ENCODE measurements at places on chromosomes 3 and 15.
A peak's percentile ranks its signal among the peaks of the same experiment; 100 is the strongest.

DNA sequence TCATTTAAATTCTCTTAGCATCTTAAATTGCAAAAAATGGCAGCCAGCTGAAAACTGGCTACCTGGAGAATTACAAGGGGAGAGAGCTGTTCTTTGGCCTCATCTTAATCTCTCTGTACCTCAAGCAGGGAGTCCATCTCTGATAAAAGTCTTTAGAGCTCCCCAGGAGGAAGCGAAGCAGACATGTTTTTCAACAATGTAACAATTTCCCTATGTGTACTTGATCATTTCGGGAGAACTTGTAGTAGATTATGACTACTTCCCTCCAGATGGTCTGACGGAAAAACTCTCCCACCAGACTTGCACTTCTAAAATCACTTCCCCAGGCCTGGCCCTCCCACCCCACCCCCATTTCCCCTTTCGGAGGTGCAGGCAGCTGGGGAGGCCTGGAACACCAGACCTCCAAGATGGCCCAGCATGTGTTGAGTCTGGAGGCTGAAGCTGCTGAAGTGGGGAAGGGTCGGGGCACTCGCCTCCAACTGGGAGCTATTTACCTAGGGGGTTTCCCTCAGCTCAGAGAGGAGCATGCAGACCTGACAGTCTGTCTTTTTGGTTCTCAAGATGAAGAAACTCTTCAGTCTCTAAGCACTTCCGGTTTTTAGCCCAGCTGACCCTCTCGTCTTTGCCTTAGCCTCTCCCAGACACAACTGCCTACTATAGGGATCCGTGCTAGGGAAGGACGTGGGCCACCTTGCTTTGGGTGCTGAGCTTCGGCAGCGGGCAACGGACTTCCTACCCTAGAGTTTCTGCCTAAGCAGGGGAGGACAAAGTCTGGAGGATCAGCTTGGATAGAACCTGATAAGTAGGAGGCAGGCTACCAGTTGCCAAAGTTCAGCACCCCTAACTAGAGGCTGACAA is 164.0 kb upstream of the TBL1XR1 start:
- no peak for ATAC-seq

DNA sequence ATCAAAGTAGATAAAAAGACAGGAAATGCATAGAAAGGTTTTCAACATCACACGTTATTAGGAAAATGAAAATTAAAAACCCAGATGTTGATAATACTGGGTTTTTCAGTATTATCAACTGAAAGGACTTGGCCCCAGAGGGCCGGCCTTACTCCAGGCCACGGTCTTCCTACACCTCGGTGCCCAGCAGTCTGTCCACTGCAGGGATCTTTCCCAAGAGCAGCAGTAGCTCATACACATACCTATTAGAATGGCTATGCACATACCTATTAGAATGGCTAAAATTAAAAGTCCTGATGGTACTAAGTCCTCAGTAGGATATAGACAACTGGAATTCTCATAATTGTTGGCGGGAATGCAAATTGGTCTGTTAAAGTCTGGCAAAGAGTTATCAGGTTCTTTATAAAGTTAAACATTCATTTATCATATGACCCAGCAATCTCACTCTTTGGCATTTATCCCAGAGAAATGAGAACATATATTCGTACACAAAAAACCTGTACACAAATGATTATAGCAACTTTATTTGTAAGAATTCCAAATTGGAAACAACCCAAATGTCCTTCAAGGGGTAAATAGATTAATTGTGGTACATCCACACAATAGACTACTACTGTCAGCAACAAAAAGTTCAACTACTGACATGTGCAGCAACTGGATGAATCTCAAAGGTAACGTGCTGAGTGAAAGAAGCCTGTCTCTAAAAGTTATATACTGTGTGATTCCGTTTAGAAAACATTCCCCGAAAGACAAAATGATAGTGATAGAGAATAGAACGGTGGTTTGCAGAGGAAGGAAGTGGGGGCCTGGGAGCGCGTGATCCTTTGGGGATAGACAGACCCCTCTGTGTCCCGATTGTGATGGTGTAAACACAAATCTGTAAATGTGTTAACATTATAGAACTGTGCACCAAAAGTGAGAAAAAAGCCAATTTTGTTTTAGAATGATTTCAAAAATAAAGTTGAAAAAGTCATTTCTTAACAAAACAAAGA is 62.3 kb downstream of the MCTP2 start:
- ATAC-seq: no peak

DNA sequence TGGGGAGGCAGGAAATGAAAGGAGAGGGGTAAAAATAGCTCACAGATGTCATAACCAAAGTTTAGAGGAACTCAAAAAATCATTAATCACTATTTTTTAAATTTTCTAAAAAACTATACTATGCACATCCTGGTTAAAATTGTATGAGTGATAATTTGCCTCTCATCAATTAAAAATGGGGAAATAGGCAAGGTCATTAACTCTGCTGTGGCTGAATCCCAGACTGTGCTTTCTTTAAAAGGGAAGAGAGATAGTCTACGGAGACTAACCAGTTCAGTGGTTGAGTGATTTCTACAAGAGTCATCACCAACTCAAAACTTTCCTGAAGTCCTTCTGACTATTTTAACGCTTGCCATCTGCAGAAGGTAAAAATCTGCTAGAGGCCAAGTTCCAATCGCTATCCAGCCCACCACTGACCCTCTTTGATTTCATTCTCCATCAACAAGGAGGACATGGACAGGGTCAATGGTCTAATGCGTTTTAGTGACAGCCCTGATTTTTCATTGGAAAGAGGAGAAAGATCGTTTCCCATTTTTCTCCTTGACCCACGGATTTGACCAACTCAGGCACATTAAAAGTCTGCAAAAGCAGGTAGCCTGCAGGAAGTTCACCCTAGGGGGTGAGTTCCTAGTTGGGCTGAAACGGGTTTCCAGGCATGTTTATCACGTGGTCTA is 850 bp downstream of the SUCLG2 start:
- no peak for ATAC-seq

- ATAC-seq: no peak
Measured at GRCh38 chr3:138336454-138336999, 6.9 kb upstream of the NME9 start.

GRCh38 chr3:61593446-61594029 is 32.2 kb downstream of the PTPRG start:
- ATAC-seq: no peak

DNA sequence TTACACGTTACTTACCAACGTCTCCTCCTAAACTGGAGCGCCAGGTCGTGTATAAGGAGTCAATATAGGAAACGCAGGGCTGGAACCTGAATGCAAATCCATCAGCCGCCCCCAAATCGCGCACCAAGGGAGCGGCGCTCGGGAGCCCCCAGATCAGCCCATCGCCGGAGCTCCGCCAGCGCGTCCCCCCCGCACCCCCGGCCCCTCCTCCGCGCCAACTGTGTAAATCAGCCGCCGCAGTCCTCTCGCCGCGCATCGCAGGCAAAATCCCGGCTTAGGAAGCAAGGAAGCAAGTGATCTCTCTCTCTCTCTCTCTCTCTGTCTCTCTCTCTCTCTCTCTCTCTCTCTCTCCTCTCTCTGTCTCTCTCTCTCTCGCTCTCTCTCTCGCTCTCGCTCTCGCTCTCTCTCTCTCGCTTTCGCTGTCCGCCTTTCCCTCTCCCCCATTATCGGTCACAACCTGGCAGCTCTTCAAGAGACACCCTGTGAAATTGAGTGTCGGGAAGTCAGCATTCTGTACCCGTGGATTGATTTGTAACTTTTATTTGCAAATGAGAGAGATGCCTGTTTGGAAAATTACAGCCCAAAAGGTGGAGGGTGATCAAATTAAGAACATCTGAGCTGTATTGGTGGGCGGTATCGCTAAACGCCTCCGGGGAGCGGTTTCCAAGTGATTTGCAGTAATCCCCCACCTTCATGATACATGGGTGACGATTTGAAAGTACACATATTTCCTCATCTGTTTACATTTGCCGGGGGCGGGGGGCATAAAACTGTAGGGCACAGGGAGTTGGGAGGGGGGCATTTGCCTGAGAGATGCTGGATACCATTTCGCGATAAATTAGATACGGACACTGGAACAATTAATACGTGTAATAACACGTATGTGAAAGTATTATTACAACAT is 645 bp upstream of the SLITRK3 start:
- no peak for ATAC-seq

DNA sequence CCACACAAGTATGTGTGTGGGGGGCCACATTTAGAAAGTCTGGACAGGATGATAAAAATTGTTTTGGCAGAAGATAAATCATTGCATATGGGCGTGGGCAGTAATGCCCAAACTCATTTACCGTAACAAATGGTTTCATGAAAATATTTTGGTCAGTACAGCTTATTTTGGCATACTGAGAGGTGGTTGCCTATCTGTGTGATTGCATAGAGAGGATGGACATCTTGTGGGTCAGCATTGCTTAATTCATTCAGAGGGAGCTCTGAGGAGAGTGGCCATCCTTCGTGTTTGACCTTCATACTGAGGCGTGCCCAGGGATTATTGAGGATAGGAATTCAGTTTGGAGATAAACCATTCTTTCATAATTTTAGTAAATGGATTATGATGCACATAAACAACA is 162.5 kb downstream of the GAP43 start:
- no peak for ATAC-seq

DNA sequence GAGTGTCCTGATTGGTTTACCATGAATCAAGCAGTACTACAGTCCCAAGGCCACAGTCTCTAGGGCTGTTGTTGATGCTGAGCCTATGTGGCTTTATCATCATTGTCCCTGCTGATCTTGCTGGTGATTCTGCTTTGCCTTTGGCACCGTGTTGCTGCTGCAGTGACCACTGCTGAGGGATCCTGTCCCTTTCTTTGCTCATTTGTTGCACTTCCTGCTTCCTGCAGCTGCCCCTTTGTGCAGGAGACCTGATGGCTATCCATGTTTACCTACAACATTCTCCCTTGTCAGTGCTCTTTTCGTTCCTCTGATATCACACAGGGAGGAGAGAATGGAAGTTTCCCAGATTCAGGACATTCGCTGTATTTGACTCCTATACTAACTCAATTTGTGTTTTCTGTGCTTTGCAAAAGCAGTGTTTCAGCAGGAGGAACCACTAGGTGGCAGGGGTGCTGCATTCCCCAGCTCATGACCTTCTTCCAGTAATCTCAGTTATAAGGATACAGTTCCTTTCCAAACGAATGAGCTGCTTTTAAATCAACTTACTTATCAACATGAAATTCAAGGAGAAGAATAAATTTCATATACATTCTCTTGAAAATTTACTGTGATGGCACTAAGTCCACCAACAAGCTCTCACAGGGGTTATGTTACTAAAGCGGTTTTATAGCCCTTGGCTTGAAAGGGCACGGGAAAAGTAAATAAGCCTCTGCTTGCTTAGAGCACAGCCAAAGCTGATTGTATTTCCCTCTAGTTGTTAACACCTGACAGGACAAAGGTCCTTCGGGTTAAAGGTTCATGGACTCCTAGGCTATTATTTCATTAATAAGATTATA is 9.7 kb upstream of the THUMPD3 start:
- ATAC-seq: peak; percentile 58

- no peak for ATAC-seq
Measured at GRCh38 chr3:159727506-159727905, 261.1 kb upstream of the IL12A start.

- no peak for ATAC-seq
Measured at GRCh38 chr15:67174446-67174845, 80.0 kb downstream of the AAGAB start.

GRCh38 chr3:190121383-190121782 is 686 bp upstream of the P3H2 start:
- ATAC-seq: no peak

GRCh38 chr3:171490901-171491300 is 30.7 kb upstream of the TNIK start:
- ATAC-seq: no peak

DNA sequence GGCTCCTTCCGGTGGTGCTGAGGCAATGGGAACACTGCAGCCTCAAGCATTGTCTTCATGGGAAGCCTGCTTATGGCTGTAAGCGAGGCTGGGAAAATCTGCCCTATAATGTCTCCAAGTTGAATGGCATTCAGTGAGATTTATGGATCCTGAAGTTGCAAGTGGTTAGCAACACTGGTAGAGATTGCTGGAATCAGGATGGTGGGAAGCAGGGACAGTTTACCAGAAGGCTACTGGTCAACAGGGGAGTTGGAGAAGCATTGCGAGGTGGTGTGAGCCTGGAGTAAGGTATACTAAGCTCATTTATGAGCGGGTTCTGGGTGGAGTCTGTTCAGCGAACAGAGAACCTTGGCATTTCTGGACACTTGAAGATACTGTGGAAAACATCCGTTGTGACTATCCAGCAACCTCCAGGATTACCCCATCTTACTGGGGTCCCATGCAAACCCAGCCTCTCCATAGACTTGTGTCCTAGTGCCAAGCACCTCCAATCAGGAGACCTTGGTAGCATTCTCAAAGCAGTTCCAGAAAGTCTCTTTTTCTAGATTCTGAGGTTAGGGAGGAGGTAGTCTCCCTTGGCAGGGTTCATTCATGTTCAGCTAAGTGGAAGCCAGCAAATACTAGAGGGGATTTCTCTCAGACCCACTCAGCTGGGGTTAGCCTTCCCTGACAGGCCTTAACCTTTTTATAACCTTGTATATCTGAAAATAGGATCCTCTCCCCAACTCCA is 7.3 kb downstream of the RPSA start:
- no peak for ATAC-seq

- ATAC-seq: peak; percentile 67
Measured at GRCh38 chr3:32593903-32594525, 23.4 kb upstream of the DYNC1LI1 start.

GRCh38 chr3:106305882-106306435 is 437.1 kb upstream of the CBLB start:
- ATAC-seq: no peak

DNA sequence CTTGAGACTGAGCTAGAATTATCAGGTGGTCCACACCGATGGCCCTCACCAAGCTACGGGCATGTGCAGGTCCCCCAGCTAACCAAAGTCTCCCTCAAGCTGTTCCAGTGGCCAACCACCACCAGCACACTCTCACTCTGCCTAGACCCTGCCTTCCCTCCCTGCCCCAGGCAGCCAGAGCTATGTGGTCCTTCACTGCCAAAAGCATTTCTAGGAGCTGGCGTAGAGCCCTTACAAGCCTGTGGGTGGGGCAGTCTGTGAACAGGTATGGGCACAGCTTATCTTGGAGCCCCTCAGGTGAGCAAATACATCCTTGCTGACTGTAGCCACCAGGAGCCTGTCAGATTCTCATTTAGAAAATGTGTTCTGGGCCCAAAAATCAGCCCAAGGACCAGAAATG is 159.8 kb upstream of the PPP2R3A start:
- no peak for ATAC-seq

DNA sequence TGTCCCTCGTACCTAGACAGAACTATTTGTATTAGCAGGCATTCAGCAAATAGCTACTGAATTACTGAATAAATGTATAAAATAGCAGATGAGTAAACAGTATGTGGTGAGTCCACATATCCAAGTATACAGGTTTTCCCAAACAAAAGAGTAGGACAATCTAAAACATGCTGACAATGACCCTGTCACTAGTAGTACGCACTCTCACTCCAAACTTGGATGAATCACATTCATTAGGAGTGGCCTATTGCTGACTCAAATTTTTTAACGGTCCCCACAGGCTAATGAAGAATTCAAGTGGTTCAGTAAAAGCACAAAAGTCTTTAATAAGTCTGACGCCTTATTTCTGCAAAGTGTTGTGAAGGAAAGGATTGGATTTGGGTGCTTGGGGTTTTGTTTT is 449.3 kb upstream of the THBS1 start:
- no peak for ATAC-seq

DNA sequence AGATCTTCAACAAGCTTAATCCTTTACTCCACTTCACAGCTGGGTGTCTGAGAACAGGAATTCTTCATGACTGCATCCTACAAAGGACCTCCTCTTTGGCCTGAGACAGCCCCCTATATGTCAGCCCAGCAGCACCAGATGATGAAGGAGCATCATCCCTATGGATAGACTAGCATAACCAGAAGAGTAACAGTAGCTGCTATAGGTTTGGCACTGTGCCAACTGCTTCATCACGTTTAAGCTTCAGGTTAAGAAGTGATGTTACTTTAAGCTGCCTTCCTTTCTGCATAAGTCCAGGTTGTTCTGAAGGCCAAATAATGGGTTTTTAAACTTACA is 50.6 kb downstream of the CMSS1 start:
- ATAC-seq: no peak
